NCI-H345 (cell line): ENCODE measurements at places on chromosomes 4 and X.
A peak's percentile ranks its signal among the peaks of the same experiment; 100 is the strongest.

DNA sequence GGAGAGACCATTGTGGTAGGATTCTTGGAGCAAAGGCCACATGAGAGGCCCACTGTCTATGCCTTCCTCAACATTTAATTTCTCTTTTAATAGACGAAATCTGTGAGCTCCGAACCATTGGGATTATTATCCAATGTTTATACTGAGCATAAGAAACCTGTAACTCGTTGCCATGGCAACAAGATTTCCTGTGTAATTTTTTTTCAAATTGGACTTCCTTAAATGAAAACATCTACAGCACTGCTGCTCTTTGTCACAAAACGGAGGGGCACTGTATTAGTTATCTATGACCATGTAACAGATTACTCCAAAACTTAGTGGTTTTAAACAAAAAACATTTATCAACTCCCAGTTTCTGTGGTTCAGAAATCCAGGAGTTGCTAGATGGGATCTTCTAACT, 38.7 kb downstream of the PPP1R2C start:
- no peak for DNase-seq

DNA sequence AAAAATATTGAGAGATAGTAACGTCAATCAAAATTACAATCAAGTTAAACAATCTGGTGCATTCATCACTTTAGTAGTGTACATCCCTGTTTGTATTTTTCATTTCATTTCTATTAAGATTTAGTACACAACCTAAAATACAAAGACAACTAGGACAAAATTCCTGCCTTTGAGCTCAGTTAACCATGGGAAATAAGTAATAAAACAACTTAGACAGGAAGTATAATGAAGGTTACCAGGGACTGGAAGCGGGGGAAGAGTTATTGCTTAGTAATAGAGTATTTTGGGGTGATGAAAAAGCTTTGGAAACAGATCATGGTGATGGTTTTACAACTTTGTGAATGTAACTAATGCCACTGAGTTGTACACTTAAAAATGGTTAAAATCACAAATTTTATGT, 25.6 kb upstream of the ATXN3L start:
- DNase-seq = no peak

- DNase-seq = no peak
Observed at GRCh38 chr4:175935016-175935661, 123.1 kb upstream of the GPM6A start.

- peak; percentile 1 for DNase-seq
Observed at GRCh38 chr4:22897520-22898108, 204.9 kb downstream of the GBA3 start.

DNA sequence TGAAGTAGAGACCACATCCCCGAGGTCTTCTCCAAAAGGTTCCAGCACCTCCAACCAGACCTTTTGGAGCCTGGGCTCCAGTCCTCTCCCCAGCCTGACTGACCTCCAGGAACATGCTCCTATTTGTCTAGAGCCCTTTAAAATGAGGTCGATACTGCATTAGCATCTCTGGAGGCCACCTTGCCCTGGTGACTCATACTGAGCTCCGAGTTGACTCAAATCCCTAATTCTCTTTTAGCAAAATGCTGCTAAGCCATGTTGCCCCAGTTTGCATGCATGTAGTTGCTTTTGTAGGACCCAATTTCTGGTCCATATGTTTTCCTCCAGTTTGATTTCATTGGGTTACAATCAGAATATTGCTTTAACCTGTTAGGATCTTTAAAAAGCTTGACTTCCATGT, 43.5 kb upstream of the CITED1 start:
- no peak for DNase-seq

GRCh38 chr4:189385579-189385978, 555.1 kb upstream of the FRG1 start:
- DNase-seq = no peak

DNA sequence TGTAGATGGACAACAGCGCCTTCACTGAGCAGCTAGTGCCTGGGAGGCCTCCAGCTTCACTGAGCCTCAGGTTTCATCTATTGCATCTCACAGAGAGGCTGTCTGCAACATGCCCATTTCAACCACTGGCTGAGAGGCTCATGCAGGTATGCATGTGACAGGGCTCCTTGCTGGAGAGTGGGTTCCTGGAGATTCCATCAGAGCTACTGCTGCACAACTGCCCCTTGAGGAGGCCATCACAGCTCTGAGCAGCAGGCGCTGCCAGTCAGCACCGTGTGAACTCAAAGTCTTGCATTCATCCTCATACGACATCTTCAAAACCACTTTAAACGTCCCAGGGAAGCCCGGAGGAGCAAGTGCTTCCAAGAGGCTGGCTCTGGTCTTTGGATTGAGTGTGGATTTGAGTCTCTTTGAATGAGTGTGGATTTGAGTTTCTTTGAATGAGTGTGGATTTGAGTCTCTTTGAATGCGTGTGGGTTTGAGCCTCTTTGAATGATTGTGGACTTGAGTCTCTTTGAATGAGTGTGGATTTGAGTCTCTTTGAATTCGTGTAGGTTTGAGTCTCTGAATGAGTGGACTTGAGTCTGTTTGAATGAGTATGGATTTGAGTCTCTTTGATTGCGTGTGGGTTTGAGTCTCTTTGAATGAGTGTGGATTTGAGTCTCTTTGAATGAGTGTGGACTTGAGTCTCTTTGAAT, 8.7 kb downstream of the P2RY8 start:
- no peak for DNase-seq

- no peak for DNase-seq
Observed at GRCh38 chr4:150950657-150951288, 64.3 kb downstream of the LRBA start.

GRCh38 chrX:107825698-107826237, at the start of gene MID2:
MID2 (plus strand) TSS chrX:107825866; CDS start chrX:107826427, 561 bp downstream.
- peak; percentile 59 for DNase-seq

GRCh38 chr4:189128341-189128740, 812.3 kb upstream of the FRG1 start:
- DNase-seq = no peak

- no peak for DNase-seq
Observed at GRCh38 chr4:87732033-87732765, 67.2 kb upstream of the IBSP start.

GRCh38 chrX:104749951-104750610, 184.1 kb downstream of the IL1RAPL2 start:
- DNase-seq = no peak

DNA sequence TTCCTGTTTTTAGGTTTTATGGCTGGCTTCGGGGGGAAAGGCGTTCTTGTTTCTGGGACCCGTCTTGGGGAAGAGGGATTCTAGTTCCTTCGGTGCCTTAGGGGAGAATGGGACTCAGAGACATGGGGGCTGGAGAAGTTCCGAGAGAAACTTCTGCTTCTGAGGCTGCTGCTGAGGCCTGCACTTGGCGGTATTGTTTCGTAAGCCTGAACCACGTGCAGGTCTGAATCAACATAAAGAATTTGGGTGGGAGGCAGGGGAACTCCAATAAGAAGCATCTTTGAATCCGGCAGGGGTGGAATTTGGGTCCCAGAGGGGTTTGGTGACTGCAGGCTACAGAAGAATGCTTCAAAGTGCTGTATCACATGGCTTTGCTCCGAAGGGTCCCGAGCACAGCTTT, 15.1 kb downstream of the XG start:
- no peak for DNase-seq

GRCh38 chr4:72564789-72565188, 4.2 kb downstream of the ADAMTS3 start:
- no peak for DNase-seq

DNA sequence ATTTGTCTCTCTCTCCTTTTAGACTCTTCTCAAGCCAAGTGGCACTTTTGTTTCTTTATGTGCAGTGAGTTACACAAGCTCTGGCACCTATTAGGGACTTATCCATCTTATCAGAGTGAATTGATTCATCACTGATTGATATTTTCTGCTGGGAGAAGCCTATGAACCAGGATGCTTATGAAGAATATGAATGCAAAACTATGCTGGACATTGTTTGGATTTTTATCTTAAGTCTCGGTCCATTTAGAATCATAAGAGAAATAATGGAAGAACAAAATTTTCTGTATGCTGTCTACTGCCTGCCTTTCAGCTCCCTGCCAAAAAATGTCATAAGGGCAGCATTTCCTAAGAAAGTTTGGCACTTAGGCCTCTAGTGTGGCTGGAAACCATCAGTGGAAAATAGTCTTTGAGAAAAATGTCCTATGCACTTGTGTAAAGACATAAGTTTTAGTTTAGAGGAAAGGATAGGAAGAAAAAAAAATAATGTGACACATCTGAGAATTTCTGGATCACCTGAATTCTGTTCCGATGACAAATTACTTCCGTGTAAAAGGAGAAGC, 365.7 kb upstream of the MAD2L1 start:
- DNase-seq = no peak

DNA sequence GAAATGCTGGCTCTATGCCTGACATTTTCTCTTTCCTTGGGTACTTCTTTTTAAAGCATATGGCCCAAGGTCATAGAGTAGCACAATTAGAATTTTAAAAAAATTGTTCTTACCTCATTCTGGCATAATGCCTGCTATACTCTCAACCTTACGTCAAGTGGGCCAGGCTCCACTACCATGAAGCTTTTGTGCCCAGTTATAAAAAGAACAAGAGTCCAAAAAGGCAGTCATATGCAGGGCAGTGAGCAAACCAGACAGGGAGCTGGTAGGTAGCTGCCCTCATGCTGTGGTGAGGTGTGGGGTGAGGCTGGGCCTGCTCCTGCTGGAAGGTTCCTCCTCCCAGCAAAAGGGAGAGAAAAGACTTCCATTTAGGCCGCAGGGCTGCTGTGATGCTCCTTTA, 64.4 kb upstream of the UCP1 start:
- DNase-seq = no peak

GRCh38 chr4:21888195-21888976, 60.2 kb downstream of the KCNIP4 start:
- DNase-seq = no peak

DNA sequence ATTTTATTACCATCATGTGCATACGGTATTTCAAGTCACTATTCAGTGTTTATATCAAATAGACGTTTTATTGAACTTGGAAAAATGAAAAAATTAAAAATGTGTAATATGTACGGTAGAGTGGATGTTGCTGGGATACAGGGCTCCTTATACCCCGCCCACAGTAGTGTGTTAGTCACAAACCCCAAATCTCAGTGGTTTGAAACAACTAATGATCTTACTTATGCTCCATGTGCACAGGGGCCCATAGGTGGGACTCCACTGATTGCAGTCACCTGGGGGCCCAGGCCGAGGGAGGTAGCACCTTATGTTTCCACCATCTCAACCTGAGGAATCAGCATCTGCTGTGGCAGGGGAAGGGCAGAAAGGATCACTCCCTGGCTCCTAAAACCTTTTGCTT, 18.1 kb downstream of the LSM6 start:
- DNase-seq = no peak

DNA sequence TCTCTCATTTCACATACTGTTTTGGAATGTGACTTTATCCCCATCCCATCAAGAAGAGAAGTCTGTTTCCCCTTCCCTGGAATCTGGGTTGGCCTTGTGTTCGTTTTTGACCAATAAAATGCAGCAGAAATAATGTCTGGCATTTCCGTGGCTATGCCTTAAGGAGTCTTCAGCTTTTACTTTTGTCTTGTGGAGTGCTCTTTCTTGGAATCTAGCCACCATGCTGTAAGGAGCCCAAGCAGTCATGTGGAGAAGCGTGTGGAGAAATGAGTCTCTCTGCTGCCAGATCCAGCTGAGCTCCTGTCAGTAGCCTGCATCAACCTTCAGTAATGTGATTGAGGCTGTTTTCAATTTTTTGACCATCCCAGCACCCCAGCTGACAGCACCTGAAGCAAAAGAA, 84.4 kb upstream of the ARMCX2 start:
- DNase-seq = no peak

DNA sequence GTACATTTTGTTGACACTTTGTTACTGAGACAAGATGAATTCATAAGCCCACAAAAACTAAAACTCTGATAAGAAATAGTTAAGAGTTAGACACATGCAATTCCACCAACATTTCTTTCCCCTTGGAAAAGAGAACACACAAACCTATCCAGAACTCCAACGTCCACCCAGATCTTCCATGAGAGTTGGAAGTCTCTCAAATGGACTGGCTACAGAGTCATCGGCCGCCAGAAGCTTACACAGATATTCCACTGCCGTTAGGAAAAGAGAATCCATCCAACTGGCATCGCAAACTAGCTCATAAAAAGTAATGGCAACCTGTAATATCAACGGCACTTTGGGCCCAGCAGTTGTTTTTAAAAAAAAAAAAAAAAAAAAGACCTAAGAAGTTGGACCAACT, 114.7 kb downstream of the PRKX start:
- DNase-seq = no peak
